ENCODE measurements at places on chromosomes 7 and 10.

GRCh38 chr7:111835066-111835465 is 272.8 kb upstream of the IMMP2L start:
- no peak for DNase-seq

DNA sequence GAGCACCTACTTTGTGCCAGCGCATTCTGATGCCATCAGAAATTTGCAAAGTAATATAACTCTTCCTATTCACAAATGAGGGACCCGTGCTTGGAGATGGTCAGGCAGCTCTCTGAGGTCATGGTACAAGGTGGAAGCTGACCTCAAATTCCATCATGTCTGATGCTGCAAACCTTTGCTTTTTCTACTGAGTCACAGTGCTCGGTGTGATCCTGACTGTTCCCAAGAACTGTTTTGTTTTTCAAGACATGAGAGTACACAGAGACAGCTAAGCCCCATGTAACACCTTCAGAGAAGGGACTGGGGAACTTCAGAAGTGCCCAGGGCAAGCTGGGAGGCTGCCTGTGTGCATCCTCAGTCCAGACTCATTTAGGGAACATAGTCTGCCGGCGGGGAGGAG is 111.3 kb downstream of the FRMD4A start:
- DNase-seq, result no peak

DNA sequence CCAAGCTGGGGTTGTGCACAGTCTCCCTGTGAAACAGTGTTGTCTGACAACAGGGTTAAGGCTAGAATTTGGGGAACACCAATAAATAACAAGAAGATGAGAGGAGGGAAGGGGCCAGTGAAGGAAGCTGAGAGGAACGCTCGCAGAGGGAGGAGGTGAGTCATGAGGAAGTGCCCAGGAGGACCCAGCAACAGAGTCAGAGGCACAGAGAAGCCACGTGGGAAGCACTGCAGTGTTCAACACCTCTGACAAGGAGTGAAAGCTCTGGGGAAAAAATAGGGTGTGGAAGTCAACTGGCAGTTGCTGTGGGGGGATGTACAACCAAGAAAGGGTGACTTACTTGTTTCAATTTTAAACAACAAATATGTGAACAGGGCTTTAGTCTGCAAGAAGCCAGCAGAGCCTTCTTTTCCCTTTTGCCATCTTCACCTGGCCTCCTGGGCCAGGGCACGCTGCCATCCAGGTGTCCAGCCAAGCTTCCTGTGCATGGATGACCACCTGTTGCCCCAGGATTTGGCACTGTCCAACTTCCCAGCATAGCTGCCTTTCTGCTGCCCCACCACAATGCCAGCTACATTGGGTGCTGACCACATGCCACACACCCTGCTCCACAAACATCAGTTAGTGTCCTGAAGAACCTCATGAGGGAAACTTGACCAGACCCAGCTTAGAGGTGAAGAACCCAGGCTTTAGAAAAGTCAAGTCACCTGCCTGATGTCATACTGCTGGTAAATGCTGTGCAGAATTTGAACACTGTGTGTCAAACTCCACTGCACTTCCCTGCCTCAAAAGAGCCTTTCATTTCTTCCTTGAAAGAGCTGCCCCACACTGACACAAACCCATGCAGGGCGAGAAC is 69.6 kb downstream of the ATXN7L1 start:
- DNase-seq, result peak; percentile 54

GRCh38 chr10:29628311-29628710 is 6.5 kb downstream of the SVIL start:
- DNase-seq, result no peak

DNA sequence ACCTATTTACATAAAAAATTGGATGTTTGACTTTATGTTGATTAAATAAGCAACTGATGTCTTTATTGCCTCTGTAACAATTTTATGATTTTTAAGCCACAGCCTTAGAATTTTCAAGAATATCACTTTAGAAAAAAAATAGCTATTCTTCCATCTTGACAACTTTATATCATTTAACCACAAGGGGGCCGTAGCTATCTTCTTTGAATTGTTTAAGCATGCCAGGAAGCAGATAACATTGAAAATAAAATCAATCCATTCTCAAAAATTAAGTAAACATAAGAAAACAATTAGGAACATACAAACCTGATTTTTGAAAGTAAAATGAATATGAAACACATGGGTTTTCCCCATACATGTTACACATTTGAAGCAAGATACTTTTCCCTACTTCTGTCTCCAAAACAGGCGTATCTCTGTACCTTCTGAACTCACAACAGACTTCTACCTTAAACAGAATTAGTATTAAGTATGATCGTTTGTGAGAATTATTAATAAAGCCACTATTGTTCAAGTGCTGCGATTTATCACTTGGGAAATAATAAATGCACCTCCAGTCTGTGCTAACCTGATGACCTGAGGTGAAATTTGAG is 209.0 kb downstream of the CACNA2D1 start:
- no peak for DNase-seq

GRCh38 chr7:141456298-141456697 is 94.9 kb upstream of the AGK start:
- DNase-seq, result no peak

GRCh38 chr10:92052088-92052487 is 128.5 kb downstream of the BTAF1 start:
- DNase-seq, result no peak

GRCh38 chr7:136079478-136079892 is 102.3 kb upstream of the MTPN start:
- DNase-seq, result no peak

- no peak for DNase-seq
Measured at GRCh38 chr7:12716134-12716681, 28.8 kb downstream of the ARL4A start.

GRCh38 chr10:93182790-93183189 is 109.1 kb downstream of the CYP26A1 start:
- no peak for DNase-seq

GRCh38 chr10:2744547-2745200 is 322.7 kb upstream of the PFKP start:
- DNase-seq, result no peak

- no peak for DNase-seq
Measured at GRCh38 chr7:138802706-138803105, 4.7 kb upstream of the ATP6V0A4 start.

- no peak for DNase-seq
Measured at GRCh38 chr10:8336629-8337331, 282.3 kb downstream of the GATA3 start.

GRCh38 chr7:92815412-92815811 is 21.0 kb downstream of the CDK6 start:
- DNase-seq, result no peak

GRCh38 chr10:71880425-71881306 is 29.6 kb upstream of the PSAP start:
- no peak for DNase-seq

GRCh38 chr10:79445977-79446757 is 743 bp upstream of the ZCCHC24 start:
- DNase-seq, result no peak

DNA sequence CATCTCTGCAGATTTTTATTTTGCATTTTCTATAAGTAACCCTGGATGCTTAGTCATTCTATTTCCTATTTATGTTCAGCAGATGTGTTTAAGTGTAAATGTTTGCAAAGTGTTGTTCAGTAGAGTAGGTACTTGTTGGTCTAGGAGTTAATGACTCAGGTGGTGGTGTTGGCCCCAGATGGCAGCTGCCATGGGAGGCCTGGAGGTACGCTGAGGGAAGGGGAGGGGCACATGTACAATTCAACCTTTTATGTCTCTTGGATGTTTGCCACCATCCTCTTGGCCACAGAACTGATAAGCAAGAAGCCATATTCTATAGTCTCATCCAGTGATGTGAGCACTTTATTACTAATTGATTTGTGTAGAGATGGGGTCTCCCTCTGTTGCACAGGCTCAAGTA is 68.1 kb upstream of the SLC39A12 start:
- DNase-seq, result no peak

- no peak for DNase-seq
Measured at GRCh38 chr10:89576022-89576421, 40.6 kb upstream of the SLC16A12 start.

- no peak for DNase-seq
Measured at GRCh38 chr10:77186936-77187335, 450.7 kb downstream of the KCNMA1 start.

DNA sequence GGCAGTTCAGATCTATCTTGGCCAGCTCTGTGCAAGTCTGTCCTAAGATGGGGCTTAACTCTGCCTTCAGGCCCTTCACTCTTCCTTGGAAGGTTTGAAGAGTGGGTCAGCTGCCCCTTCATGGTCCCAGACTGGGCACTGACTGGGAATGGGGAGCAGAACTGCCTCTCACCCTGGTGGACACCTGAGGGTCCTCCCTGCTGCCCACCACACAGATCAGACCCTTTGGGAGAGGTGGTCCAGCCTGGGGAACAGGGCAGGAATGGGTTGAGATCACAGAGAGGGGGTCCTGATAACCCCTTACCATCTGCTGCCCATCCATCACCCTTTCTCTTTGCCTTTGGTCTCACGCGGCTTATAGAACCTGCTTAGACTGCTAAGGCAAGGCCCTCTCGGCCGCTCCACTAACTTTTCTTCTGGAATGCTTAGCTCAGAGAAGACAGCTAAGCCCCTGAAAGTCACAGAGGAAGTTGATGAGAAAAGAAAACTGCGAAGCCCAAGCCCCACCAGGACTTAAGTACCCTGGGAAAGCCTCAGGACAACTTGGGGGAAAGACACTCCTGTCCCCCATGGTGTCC is 402 bp upstream of the CDHR1 start:
- DNase-seq, result no peak

All from activated CD4-positive, alpha-beta T cell treated with anti-CD3 and anti-CD28 coated beads, Interleukin-2, amount 50 U/mL, for 4 hours (primary cell).